ENCODE measurements at places on chromosomes 3 and 15.

DNA sequence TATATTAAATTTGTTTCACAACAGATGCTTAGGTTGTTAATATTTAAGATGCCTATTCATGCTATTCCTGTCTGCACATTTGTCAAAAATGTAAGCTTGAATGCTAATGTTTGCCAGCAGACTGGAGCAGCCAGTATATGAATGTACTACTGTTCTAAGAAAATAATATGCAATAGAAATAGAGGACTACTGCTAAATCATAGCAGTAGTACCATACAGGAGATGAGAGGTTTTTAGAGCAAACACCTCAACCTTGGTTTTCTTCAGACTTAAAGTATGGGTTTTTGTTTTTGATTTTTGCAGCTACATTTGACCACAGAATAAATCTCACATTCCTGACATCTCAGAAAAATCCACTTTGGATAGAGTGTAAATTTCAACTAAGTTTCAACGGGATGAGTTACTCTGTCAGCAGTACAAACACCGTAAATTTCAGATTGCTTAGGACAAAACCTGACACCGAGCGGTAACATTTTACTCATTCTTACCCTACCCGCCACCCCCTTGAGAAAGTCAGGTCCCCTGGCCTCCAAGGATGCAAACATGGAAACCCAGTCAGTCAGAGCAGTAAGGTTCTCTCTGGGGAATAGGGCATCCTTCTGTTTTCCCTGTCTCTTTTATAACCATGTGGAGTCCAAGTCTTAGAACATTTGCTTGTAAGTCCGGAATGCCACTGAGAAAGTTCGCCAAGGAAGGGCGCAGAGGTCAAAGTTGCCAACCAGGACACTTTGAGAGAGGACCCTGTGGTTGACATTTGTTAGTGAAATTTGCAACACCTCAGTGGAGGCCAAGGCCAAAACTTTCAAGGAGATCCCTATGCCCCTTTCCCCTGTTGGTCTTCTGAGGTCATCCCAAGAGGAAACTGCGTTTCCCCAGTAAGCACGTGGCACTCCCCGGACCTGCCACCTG lies 17.9 kb upstream of the SATB1 start:
- peak; percentile 17 for DNase-seq

DNA sequence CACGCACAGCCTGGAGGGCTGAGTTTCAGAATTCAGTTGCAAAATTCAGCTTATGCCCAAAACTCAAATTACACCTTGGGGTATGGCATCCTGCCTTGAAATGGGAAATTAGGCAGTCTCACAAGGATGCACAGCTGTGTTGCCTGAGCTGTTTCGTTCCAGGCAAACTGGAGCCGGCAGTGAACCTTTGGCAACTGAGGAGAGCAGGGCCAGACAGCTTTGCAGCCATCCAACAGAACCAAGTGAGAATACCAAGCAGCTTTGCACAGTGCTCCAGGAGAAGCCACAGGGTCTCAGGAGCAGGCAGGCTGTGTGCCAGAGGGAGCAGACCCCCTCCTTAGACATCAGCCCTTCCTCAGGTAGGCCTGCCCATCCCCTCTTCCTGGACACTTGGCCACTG lies 32.5 kb upstream of the BFSP2 start:
- DNase-seq, result no peak

GRCh38 chr3:157088601-157089454 lies 71.1 kb downstream of the CCNL1 start:
- peak; percentile 93 for DNase-seq

DNA sequence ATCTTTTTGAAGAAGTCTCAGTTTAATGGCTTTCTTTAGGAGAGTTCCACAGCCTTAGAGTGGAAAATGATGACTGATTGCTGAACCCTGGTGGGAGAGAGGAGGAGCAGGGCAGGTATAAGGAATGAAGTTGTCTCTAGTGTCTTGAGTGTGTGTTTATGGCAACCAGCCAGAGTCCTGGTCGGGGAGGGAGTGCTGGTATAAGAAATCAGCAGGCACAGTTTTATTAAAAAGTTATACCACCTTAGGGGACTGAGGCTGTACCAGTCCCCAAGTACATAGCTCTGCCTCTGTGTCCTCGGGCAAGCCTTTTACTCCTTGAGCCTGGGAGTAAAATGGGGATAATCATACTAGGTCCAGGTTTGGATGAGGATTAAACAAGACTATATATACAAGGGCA lies 29.8 kb downstream of the SLC22A14 start:
- DNase-seq, result no peak

DNA sequence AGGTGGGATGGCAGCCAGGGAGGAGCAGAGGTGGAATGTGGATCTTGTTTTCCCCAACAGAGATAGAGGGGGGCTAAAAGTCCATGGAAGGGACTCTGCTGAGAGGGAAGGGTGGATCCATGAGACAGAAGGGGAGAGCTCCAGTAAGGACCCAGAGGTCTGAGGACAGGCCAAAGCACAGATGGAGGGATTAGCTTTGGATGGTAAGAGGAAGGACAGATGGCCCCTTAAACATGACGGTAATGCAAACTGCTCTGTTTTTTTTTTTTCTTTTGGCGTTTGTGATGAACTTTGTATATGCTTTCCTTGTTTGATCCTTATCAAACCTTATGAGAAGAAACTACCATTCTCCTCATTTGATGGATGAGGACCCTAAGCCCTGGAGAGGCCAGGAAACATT lies 96.2 kb downstream of the IGF1R start:
- DNase-seq, result no peak

DNA sequence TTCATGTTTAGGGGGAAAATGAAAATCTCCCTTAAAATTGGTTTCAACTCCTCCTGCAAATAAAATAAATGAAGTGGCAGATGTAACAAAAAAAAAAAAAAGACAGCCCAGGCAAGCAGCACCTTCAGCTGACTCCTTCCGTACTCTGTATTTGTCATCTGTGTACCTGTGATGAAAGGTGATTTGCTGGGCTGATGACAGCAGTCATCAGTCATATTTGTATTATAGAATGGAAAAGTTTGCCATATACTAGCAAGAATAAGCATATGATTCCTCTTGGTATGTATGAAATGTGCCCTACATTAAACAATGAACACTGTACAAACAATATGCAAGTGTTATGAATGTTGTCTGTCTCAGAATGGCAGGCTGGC lies 44.1 kb upstream of the WWTR1 start:
- no peak for DNase-seq

GRCh38 chr15:67035886-67036285 lies 29.5 kb upstream of the SMAD3 start:
- no peak for DNase-seq

- no peak for DNase-seq
These were observed 3.3 kb upstream of the RBSN start for GRCh38 chr3:15102256-15102655.

GRCh38 chr3:52743152-52743551 lies 27.6 kb downstream of the NEK4 start:
- no peak for DNase-seq

DNA sequence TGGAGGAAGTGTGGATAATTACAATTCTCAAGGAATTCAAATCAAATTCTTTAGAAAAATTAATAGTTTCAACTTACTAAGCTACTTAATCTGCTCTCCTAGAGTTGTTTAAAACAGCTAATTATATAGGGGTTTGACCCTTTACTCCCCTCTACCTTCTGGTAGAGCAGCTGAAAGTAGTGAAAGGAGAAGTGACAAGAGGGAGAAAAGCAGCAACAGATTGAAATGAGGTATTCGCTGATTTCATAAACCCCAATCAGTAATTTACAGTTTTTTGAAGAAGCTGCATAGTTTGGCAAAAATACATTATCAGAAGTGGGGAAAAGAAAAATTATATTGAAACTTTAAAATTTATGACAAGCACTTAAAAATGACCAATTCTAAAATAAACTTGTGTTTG lies 52.8 kb downstream of the ZMAT3 start:
- no peak for DNase-seq

DNA sequence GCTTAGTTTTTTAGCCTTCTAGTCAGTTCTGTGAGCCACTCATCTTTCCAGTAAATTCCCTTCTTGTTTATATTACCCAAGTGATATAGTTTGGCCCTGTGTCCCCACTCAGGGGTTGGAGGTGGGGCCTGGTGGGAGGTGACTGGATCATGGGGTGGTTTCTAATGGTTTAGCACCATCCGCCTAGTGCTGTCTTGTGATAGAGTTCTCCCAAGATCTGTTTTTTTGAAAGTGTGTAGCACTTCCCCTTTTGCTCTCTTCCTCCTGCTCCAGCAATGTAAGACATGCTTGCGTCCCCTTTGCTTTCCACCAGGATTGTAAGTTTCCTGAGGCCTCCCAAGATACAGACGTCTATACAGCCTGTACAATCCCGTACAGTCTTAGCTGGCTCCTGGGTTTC lies 53.7 kb upstream of the INO80 start:
- DNase-seq, result no peak

GRCh38 chr15:25811481-25811906 lies 51.6 kb downstream of the ATP10A start:
- DNase-seq, result no peak

GRCh38 chr3:113055201-113055600 lies 64.4 kb downstream of the GTPBP8 start:
- DNase-seq, result no peak

- no peak for DNase-seq
These were observed 1337.9 kb upstream of the EPHA6 start for GRCh38 chr3:95476534-95476933.

DNA sequence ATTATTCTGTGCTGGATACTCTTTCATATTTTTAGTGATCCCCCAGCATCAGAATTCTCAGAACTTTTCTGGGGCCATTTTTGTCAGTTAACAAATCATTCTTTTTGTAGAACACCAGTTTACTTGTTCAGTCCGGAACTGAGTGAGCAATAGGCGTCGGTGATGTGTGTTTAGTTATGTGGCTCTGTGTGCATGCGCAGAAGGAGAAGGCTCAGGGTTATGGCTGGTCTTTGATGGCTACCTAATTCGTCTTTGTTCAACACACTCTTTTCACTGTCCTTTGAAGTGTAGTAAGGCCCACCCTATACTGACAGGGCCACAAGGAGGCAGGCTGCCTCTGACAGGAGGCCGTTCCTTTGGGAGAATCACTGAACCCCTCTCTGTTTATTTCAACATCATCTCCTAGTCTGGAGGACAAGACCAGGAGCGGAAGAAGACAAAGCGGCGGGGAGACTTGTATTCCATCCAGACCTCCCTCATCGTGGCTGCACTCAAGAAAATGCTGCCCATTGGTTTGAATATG lies 158.2 kb upstream of the CHRM5 start:
- no peak for DNase-seq

DNA sequence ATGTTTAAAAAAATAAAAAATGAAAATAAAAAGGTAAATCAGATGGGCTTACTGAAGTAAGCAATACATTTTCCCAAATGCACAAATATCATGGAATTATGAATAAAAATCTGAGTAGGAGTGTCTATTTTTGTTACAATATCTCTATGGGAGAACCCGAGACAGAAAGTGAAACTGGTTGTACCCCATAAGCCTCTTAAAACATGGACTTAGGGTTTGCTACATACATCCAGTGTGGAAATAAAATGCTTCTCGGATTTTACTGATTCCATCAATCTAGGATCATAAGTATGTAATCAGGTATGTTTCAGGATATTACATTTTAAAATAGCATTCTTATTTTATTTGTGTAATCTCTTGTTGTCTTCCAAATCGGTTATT lies 177.8 kb upstream of the CDIN1 start:
- DNase-seq, result no peak

GRCh38 chr15:89442671-89443307 lies 53.6 kb downstream of the RHCG start:
- DNase-seq, result peak; percentile 22

DNA sequence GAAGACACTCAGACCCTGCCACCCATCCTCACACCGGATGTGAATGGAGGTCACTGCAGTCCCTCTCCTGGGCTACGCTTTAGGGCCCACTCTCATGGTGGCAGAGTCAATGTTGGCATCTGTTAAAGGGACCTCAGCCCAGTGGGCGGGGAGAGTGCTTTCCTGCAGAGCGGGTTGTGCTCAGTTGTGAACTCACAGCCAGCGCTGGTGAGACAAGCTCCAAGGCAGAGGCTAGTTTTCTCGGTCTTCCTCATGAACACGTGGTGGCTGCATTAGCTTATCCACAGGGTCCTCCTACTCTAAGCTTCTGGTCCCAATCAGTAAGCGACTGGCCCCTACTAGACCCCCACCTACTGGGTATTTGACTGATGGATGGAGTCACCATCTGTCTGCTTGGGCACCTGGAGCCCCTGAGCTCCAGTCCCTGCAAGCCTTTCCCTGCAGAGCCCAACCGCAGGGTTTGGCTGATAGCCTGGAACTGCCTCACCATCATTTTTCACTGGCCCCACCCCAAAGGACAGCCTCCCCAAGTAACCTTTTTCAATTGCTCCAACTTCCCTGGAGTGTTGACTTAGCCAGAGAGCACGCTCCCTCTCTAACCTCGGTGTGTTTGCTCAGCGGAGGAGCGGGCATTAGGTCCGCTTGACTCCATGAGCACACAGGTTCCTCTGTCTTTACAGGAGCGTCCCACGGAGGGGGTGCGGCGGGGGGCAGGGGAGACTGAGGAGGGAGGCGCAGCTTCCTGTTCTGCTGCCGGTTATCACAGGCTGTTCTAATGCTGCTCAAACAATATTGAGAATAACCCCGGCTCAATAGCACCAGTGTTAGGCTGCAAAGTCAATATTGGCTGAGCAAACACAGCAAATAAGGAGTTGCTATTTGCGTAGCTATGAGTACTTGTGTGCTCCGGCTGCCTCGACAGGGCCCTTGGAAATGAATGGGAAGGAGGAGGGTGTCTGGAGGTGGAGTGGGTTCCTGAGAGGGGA lies 141.7 kb downstream of the RPLP1 start:
- no peak for DNase-seq

DNA sequence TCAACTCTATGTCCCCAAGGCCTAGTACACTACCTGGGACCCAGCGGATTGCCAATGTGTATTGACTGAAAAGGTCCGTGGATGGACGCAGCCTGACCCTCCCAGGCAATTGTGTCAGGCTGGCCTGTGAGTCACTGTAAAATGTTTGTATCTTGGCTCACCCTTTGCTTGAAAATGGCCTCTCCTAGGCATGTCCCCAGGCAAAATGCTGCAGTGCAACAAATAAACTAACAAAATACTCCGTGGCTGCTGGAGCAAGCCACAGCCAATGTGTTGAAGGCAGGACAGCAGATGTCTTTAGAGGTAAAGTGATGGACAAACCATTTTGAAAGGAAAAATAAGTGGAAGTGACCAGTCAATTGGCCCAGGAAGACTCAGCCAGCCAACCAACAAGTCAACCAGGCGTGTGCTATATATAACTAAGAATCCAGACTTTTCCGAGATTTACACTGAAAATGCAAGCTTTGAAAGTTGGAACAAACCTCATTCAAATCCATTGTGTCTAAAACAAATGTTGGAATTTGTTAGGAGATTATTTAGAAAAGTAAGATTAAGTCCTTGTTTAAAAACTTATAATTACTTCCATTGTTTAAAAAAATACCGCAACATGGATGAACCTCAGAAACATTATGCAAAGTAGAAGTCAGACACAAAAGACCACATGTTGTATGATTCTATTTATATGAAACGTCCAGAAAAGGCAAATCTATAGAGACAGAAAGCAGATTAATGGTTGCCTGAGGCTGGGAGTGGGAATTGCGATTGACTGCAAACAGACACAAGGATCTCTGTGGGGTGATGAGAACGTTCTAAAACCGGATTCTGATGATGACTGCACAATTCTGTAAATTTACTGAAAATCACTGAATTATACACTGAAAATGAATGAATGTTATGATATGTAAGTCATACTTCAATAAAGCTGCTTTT lies 191.2 kb downstream of the TLE3 start:
- no peak for DNase-seq

GRCh38 chr15:64685230-64685888 lies 90.0 kb downstream of the RBPMS2 start:
- no peak for DNase-seq

Data from activated T-helper 1 cell treated with anti-CD3 and anti-CD28 coated beads, Interleukin-12 subunit alpha, Interleukin-12 subunit beta, Interleukin-2, Interleukin-4 antibody, amounts not matched to agents 30 ng/mL and 10 ng/mL and 1 ng/mL, durations not matched to agents 14 hours and 24 hours and 36 hours (primary cell).